ENCODE measurements at places on chromosomes 7 and 10.

DNA sequence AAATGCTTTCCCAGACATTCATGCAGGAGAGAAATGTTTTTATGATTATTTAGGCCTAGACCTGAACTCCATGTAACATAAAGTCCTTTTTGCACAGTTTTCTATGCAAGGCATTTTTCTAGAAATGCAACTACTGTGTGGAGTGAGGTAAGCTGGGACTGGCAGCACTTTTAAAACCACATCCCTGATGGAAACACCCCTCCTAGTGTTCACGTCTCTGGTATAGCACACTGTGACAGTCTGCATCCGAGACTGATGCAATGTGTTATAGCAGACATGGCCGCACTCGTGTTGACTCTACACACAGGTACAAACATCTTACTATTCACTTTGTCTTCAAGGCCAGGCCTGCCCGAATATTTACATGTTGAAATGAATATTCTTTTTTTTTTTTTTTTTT, 19.3 kb upstream of the ERCC6 start:
- no peak for DNase-seq

DNA sequence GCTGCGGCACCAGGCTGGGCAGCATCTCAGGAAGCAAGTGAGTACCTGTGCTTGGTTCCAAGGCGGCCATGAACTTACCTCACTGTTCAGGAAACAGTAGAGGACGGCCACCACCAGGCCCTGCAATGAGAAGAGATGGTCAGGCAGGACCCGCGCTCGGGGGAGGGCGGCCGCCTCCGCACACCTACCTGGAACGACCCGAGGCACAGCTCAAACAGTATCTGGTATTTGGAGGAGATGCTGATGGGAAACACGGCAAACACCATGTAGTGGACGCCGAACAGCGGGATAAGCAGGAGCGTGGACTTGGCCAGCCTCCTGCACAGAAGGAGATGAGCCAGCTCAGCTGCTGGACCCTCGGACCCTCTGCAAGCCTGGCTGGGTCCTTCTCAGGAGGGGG, 112.9 kb downstream of the VIPR2 start:
- DNase-seq = no peak

DNA sequence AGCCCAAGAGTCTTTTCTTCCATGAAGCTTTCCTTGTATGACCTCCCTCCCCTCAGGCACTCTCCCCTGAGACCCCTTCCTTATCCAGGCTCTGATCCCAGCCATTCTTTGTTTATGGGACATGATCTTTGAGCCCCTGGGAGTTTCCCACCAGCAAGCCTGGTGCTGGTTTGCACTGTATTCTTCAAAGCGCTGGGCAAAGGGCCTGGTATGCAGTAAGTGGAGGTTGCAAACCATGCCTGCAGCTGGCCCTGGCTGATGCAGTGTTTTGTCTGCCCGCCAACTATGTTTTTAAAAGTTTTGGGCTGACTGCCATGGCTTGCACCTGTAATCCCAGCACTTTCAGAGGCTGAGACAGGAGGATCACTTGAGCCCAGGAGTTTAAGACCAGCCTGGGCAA, 6.8 kb upstream of the NODAL start:
- DNase-seq = no peak

GRCh38 chr10:52447931-52448353, 133.9 kb downstream of the DKK1 start:
- no peak for DNase-seq

DNA sequence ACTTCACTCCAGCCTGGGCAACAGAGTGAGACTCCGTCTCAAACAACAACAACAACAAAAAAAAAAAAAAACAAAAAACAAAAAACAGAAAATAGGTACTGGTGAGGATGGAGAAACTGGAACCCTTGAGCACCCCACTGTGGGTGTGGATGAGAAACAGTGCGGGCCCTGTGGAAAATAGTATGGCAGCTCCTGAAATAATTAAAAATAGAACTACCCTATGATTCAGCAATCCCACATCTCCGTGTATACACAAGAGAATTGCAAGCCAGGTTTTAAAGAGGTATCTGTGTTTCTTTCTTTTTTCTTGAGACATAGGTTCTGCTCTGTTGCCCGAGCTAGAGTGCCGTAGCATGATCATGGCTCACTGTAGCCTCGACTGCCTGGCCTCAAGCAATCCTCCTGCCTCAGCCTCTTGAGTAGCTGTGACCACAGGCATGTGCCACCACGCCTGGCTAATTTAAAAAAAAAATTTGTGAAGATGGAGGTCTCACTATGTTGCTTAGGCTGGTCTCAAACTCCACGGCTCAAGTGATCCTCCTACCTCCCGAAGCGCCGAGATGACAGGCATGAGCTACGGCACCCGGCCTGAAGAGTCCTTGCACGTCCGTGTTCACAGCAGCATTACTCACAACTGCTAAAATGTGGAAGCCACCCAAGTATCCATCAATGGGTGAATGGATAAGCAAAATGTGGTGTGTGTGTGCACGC, 39.5 kb downstream of the EBF3 start:
- no peak for DNase-seq

GRCh38 chr10:71727738-71728737, 8.5 kb upstream of the C10orf105 start:
- peak; percentile 39 for DNase-seq

DNA sequence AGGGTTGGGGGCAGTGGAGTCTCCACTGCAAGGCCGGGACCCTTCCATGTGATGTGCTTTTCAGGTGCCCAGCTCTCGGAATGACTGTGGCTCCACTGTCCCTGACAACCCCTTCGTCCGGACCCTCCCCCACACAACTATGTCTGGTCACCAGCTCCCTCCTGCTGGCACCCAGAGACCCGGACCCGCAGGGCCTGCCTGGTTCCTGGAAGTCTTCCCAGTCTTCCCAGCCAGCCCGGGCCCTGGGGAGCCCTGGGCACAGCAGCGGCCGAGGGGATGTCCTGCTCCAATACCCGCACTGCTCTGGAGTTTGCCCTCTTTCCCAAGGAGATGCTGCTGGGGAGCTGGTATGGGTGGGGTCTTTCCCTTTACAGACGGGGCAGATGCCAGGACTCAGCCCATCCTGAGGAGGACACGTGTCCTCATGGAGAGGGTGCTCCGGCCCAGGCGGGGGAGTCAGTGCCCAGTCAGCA, 5.5 kb downstream of the ATP6V0E2 start:
- no peak for DNase-seq

DNA sequence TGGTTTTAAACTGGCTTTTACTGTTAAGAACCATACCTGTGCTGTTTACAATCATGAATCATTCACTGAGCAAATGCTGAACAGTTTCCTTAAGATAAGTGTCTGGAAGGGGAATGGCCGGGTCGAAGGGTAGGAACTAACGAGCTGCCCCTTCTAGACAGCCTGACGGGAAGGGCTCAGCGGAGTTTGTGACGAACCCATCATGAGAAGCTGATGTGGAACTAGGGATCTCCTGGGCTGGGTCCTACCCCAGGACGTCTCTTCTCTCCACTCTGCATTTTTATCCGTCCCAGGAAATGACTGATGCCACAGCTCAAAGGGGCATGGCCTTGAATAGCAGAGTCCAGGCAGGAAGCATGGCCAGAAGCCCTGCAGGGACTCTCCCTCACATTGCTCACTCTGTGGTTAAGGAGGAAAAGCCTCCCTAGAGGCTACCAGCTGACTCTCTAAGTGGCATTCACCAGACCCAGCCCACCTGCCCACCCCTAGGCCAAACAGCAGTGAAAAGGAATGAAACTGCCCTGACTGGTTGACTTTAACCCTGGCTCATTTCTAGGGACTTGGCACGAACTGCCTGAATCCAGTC, 112.0 kb downstream of the PFKFB3 start:
- DNase-seq = no peak

GRCh38 chr10:30553018-30553625, 76.4 kb downstream of the LYZL2 start:
- no peak for DNase-seq

DNA sequence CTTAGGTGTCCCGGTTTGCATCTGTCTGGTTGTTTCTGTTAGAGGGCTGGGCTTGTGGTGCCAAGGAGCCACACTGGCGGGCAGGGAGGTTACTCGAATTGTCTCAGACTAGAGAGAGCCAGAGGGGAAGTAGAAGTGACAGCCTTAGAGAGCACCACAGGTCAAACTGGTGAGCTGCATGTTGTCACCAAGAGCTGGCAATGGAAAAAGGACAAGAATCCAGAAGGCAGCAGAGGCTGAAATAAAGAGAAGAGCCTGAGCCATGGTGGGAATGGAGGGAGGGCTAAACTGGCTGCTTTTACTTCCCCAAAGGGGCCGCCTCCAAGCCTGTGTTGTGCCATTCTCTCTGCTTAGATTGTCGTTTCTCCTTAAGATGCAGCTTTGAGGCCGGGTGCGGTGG, 31.1 kb upstream of the RHBDD2 start:
- no peak for DNase-seq

- DNase-seq = no peak
Measured at GRCh38 chr10:129709627-129710509, 242.8 kb downstream of the MGMT start.

- DNase-seq = no peak
Measured at GRCh38 chr7:130419658-130420057, 21.2 kb downstream of the CEP41 start.

- DNase-seq = no peak
Measured at GRCh38 chr10:27948186-27948585, 50.7 kb downstream of the ODAD2 start.

GRCh38 chr10:105700218-105700617, 1059.1 kb downstream of the SORCS3 start:
- no peak for DNase-seq

DNA sequence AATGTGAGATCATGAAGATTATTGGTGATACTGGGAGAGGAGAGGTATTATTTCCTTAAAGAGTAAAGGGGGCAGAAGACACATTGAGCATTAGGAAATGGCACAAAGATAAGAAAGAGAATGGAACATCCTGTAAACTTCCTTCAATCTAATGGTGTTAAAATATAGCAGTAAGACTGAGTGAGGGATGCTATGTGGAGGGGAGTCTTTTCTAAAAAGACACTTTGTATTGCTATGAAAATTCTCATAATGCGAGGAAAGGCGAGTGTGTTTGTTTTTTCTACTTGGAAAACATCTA, 405.2 kb downstream of the ARL4A start:
- no peak for DNase-seq

DNA sequence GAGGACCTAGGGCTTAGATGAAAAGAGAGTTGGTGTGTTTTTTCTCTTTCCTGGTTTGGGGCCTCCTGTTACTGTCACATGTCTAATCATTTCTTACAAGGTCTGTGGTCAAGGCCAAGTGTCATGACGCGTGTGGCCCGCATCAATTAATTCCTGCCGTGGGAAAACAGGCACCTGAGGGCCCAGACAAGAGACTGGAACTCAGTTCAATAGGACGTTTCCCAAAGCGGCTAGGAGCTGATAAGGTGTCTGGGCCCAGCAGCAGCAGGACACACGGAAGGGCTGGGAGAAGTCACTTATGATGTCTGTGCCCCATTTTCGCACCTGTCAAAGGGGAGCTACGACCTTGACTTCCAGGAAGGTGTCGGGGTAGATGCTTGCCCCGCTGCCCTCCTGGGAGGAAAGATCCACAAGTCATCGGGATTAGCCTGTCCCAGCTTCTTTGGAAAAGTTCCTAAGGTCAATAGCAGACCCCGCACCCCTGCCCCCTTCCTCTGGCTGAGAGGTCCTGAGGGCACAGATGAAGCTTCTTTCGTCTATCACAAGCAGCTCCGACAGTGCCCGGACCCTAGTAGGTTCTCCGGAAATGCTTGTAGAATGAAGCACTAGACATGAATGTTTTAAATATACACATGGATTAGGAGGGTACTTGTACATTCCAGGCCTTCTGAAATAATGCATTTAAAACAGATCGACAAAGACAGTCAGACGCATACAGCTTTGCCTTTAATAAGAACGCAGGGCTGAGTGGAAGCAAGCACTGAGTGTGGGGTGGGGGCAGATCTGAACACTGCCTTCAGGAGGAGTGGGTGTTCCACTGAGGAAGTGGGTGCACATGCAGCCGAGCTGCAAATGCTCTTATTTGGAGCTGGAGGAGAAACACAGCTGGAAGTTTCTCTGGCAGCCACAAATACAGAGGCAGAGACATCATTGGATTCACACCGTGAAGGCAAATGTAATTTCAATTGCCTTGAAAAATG, 237.5 kb upstream of the GRB10 start:
- no peak for DNase-seq

DNA sequence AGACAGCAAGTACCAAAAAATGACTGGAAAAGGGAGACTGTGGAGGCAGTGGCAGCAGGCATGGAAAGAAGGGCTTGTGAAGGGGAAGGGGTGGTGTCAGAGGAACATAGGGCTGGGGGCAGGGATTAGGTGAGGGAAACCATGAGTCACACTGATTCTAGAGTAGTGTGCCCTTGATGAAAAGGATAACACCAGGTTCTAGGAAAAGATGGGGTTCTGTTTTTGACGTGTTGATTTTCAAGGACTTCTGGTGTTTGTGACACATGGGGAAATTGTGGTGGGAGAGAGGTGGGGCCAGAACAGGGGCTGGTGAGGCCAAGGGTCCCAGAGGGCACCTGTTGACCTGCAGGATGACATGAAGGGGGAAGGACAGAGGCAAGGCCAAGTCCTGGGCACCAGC, 57.1 kb downstream of the FIGNL1 start:
- DNase-seq = no peak

DNA sequence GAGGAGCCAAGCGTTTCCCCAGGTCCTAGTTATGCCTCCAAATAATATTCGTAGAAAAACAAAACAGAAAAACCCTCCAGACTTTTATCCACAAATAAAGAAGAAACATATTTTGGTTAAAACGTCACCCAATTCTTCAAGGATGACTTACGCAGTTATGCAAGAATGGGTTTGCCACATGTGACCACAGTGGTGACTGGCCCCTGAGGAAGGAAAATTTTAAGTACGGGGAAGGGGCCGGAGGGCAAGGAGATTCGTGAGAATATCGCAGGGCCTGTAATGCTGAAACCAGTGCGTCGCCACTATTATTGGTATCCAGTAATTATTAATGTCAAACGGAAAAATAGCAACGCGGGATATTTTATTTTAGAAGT, 537 bp upstream of the MRPS24 start:
- peak; percentile 86 for DNase-seq

DNA sequence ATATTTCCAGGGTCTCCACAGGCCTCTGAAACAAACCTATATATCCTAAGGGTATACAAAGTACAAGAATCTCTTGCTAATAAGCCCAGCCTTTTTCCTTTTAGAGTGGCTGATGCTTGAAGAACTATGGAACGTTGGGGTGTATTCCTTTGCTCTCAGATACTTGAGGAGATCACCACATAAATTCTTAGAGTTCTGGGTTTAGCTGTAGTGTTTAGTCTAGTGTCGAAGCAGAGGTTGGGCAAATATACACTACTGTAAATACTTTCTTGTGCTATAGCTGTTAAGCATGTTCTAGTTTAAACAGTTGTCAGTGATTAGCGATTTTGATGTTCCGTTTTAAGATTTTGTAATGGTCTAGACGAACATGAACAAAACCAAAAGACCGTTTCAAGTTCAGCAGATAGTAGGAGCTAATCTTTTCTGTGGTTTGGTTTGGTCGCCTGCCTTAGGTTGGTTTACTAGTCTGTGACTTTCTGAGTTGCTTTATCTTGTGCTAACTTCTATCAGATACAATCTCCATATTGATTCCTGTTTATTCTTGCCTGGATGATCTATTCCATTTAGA, 229.6 kb downstream of the NSUN6 start:
- DNase-seq = no peak

GRCh38 chr7:129664029-129665012, 52.8 kb downstream of the NRF1 start:
- peak; percentile 34 for DNase-seq

GRCh38 chr7:68963552-68963951, 634.7 kb upstream of the AUTS2 start:
- no peak for DNase-seq

Measured in RWPE1 (cell line).